ENCODE measurements at places on chromosomes 2 and 18.

- no peak for DNase-seq
These were observed 3.1 kb upstream of the ADGRF3 start for GRCh38 chr2:26349690-26350089.

DNA sequence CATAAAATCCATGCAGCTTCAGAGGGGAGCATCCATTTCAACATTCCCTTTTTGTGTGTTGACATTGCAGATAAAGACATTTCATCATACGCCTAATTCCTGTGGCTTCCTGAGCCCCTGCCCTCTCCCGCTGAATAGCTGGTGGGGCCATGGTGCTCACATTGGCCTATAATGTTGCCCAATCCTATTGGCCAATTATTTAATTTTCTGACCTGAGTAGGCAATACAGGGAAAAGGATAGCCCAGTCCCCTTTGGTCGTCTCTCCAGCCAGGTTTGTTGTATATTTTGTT is 163.8 kb upstream of the MYCN start:
- DNase-seq, result no peak

GRCh38 chr2:230636684-230637271 is 75.9 kb upstream of the CAB39 start:
- no peak for DNase-seq

GRCh38 chr2:226716126-226716525 is 83.5 kb downstream of the IRS1 start:
- DNase-seq, result no peak
